ENCODE measurements at places on chromosomes 2 and 18. TPM values are rescaled to one million over a fixed set of nuclear protein-coding genes. Genes with fewer than 3 reads are reported as not detected.

- DNase-seq: no peak
These were observed 15.6 kb upstream of the GIGYF2 start for GRCh38 chr2:232681527-232681926.

USP34 gene
- 97.4 TPM for total RNA-seq

SOX11 gene
- total RNA-seq: not detected

- DNase-seq: no peak
These were observed 6.7 kb downstream of the SETBP1 start for GRCh38 chr18:44687421-44687820.

HMSD gene
- total RNA-seq: not detected

GRCh38 chr2:11711751-11712150, 34.7 kb upstream of the LPIN1 start:
- no peak for DNase-seq

DNA sequence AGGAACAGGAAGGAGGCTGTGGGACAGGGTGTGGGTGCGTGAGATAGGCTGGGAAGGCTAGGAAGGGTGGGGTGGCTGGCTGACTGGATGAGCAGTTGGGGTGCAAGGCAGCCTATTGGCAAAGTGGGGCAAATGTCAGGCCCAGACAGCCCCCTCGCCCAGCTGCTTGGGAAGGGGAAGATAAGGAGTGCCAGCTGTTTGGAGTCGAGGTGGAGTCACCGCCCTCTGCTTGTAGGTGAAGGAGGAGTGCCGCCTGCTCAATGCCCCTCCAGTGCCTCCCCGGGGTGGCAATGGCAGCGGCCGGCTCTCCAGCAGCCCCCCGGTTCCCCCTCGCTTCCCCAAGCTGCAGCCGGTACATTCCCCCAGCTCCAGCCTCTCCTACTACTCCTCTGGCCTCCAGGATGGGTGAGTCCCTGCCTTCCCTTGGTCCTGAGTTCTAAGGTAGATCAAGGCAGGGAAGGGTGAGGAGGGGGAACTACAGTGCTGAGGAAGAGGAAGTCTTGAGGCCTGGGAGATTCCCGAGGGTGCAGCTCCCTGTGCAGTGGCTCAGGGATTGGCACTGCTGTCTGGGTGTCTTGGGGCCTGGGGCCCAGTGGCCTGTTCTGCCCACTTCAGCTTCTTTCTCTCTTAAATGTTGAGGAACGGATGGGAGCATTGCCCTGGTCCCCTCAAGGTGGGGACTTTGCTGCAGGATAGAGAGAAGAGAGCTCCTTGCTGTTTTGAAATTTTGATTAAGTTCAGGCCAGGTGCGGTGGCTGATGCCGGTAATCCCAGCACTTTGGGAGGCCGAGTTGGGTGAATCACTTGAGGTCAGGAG, 13.3 kb downstream of the GAREM2 start:
- no peak for DNase-seq

- DNase-seq: no peak
These were observed 85.7 kb downstream of the COPS8 start for GRCh38 chr2:237171396-237171795.

DNA sequence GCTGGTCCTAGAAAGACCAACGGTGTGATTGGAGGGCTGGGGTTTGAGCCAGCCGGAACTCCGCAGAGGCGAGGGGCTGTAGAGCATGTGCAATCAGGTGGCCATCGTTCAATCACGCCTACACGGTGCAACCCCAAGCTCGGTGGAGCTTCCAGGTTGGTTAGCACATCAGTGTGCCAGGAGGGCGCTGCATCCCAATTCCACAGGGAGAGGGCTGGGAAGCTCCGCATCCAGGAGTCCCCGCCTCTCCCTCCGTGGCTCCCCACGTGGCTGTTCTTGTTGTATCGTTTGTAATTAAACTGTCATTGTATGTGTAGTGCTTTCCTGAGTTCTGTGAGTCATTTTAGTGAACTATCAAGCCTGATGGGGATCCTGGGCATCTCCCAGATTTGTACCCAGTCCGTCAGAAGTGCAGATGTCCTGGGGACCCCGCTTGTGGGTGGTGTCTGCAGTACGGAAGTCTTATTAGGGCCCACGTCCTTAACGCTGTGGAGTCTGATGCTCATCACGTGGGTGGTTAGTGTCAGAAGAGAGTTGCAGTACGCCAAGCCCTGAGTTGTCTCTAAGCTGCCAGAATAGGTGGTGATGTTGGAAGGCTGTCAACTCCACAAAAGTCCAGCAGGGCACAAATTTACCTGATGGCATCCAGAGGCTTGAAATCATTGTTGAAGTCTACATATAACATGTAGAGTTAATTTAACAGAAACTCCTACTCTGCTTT, 20.6 kb upstream of the AMMECR1L start:
- DNase-seq: no peak

CKAP2L gene
- total RNA-seq: 2.7 TPM

LIPG gene
- total RNA-seq: 4.0 TPM

GRCh38 chr18:68220458-68220857, 494.4 kb downstream of the TMX3 start:
- no peak for DNase-seq

ILKAP gene
- total RNA-seq: 59.4 TPM

DNA sequence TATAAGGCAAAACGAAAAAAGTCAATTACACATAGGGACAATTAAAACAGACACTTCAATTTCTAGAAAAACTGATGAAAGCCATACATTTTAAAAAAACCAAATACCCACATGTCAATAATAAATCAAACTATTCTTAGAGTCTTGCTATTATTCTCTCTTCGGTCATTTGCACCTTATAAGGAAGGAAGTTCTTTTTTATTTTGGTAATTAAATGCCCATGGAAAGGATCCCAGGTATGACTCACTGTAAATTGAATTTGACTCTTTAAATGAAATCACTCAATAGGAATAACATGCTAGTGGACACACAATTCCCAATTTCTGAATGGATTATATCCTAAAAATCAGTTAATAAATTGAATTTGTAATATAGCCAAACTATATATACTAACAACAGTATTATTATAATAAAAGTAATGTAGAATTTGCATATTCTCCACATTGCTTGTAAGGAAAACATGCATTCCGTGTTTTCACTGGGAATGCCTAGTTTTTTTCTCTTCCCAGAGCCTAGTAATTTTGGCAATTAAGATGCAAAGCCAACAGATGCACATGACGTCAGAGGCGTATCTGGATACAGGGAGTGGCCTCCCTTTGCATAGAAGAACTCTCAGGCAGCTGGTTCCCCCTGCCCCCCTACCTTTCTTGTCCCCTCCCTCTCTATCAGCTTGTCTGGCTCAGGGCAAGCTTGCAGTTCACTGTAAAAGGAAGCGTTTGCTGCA, 153.5 kb upstream of the PGAP1 start:
- no peak for DNase-seq

- DNase-seq: no peak
These were observed 105.4 kb upstream of the LMAN1 start for GRCh38 chr18:59464486-59464885.

- DNase-seq: peak; percentile 73
These were observed 98.3 kb upstream of the HDAC4 start for GRCh38 chr2:239498981-239499634.

OBSL1 gene
- total RNA-seq: 19.8 TPM

GRCh38 chr2:239188536-239188935, 212.3 kb downstream of the HDAC4 start:
- DNase-seq: no peak

- peak; percentile 95 for DNase-seq
These were observed 569 bp downstream of the BABAM2 start for GRCh38 chr2:27890924-27891672.

ANKRD30B gene
- total RNA-seq: not detected

DNA sequence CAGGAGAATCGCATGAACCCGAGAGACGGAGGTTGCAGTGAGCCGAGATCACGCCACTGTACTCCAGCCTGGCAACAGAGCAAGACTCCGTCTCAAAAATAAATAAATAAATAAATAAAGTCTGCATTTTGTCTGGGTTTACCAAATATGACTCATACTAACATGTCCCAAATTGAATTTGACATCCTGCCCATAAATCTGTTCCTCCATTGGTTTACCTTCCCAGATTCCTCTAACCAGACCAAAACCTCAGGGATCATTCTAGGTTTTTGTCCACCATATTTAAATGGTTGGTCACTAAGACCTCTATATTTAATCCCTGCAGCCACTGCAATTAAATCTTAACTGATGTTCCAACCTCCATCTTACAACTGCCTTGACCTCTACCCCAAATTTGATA, 150.9 kb downstream of the ATAD2B start:
- DNase-seq: no peak

GRCh38 chr2:55961318-55961911, 37.8 kb upstream of the EFEMP1 start:
- DNase-seq: peak; percentile 71

DNA sequence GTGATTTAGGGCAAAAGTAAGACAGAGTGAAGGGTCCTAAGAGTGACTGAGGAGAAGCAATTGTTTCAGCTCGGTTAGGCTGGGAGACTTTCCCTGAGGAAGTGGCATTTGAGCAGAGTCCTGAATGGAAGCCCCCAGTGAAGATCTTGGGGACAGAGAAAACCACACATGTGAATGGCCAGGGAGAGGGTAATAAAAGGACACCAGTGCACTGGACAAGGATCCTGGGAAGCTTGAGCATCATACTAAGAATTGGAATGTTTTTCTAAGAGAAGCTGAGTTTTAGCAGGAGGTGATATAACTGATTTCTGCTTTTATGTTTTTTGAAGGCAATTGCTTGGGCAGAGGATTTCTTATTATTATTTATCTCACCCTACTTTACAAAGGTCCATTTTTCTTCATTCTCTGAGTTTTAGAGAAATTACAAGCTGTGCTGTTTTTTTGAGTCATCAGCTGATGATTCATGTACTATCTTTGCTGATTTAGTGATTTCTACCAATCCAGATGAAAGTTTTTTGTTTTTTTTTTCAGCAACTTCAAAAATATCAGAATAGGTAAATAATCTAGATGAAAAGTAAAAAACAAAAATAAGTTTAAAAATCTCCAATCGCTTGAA, 43.5 kb downstream of the MFSD6 start:
- DNase-seq: no peak

DNA sequence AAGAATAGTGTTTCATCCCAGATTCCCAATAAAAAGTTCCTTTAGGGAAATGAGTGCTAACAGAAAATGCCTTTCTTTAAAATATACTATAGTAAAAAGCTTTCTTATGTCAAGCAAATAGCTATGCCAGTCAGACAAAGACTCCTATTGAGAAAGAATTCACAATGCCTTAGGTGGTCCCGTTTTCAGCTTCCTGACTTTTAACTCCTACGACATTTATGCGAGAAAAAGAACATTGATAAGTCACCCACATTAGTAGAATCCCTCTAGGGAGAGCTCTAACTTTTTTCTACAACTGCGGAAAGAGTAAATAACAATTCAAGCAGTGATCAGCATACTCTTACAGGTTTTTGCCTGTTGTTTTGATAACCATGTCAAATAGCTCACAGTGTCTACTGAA, 750.8 kb upstream of the ACVR2A start:
- no peak for DNase-seq

- DNase-seq: no peak
These were observed 127.5 kb upstream of the SLC1A4 start for GRCh38 chr2:64861452-64862397.

DNA sequence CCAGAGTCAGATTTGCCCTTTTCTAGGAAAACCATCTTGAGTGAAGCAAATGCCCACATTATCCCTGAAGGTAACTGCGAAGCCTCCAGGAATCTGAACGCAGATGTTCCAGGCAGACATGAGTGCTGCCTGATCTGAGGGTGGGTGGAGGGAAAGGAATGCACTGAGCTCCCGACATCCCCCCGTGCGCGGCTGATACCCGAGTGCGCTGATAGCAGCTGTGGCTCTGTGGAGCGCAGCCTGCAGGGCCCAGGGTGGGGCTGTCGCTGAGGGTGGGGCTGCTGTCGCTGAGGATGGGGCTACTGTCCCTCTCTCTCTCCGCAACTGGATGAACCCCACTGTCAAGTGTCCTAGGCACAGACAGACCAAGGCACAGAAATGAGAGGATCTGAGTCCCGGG, 82.4 kb downstream of the GFPT1 start:
- no peak for DNase-seq

GRCh38 chr2:29080886-29081743, 6.8 kb upstream of the PCARE start:
- DNase-seq: no peak

DNA sequence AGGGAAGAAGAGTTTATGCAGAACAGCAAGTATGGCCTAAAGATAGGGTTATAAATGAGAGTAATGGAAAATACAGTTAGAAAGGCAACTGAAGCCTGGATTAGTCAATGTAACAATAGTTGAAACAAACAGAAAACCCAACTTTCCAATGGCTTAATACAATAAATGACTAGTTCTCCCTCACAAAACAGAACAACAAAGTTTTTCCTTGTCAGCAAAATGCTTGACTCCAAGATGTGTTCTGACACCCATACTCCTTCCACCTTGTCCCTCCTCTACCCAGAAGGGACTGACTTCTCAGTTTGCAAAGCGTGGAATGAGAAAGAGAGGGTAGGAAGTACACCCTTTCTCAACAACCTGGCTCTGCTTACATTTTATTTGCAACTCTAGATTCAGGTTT, 191.4 kb upstream of the OSR1 start:
- DNase-seq: no peak

DNA sequence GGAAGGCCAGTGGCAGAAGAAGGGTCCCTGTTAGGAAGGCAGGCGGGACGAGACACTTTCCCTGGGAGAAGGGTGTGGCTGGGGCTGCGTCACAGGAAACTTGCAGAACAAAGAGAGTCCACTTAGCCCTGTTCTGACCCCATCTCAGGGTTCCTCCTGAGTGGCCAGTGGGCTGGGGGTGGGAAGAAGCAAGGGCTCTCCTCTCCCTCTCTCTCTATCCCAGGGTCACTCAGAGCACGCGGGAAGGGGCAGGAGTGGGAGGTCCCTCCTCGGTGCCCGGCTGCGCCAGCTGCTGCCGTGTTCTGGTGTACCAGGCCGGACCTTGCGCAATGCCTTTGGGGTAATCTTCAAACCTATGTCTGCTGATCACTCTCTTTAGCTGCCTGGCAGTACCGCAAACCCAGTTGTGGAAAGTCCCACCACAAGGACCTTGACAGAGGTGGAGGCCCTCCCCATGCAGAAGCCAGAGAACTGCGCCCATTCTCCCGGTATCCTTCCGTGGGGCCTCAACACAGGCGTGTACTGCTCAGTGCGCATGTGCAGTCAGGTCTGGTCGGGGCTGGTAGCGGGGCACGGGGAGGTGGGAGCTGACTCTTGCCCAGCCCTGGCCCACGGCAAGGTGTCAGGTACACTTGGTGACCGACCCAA, 47.8 kb upstream of the ST3GAL5 start:
- no peak for DNase-seq

GRCh38 chr2:229485857-229486256, 214.8 kb upstream of the PID1 start:
- DNase-seq: no peak

DNA sequence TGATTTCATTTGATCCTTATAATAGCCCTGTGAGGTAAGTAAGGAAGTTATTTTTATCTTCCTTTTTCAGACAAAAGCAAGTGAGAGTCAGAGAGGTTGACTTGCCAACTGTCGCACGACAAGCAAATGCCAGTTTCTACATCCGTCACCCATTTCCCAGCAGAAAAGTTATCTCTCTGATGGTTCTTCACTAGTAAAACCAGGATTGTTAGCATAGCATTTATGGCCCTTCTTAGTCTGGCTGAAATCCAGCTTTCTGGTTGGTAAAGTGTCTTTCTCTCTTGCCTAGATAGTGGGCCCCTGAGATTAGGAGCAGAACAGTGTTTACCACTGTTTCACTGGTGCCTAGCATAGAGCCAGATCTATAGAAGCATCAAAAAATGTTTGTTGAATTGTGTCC, 7.1 kb upstream of the XDH start:
- no peak for DNase-seq

All from stomach (tissue), 19 donors.